ENCODE measurements at places on chromosomes 2 and 18.

DNA sequence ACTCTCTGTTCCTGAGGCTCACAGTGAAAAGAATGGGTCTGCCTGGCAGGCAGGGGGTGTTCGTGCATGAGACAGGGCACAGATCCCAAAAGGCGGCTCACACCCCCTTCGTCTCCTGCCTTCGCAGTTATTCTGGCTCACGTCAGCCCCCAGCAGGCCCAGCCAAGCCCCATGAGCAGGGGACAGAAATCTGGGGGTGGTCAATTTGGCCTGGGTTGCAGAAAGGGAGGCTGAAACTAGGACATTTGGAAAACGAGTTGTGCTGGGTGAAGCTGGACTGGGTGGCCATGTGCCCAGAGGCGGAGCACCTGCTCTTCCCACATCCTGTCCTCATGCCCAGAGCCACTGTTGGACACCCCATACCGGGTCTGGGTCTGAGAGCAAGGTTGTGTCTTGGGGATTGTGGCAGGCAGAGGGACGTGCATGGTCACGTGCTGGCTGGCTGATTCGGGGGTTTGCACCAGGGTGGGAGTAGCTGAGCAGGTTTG is 99.0 kb upstream of the MCFD2 start:
- no peak for DNase-seq

DNA sequence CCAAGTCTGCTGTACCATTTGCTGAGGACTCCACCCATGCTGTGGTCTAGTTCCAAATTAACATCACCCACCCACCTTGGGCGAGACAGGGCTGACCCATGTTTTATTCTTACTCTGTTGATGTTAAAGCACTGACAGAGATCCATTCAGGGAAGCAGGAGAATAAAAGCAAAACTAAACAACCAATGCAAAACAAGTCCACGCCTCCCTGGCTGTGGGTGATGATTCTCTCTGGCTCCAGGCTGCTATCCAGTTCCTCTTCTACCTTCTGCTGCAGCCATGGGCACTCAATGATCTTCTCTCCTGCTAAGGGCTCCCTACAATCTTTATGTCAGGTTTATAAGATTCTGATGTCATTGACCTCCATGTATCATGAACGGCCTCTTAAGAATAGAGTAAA is 786.6 kb upstream of the ID2 start:
- DNase-seq, result no peak

DNA sequence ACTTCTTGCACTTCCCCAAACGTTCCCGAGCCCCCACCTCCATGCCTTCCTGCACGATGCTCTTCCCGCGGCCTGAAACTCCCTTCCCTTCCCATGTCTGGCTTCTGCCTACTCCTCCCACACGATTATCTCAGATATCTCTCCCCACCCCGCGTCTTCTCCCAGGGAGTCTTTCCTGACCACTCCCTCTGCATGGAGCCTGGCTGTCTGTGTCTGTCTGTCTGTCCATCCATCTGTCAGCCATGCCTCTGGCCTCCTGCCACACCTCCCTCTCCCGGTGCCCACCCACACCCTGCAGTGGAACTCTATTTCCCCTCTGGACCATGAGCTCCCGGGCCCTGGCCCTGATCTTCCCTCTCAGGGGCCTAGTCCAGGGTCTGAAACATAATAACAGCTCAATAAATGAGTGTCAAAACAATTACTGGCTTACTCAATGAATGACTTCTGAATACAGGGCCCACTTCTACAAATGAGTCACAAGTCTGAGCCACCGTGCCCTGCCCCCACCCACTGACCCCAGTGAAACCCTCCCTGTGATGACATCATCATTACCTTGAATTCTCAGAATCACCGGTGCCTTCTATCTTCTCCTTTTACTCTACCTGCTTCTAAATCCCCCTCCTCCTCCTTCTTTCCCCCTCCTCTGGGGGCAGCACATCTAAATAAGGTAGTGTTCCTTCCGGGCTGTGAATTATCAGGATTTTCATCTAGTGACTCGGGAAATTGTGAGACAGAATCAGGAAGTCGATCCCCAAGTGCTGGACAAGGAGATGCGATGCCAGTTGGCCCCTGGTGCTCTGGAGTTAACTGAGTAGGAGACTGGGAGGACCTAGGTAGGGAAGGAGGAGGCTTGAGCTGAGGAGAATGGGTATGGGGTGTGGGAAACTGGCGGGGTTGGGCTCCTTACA is 46.1 kb upstream of the PLB1 start:
- DNase-seq, result peak; percentile 84

- DNase-seq, result no peak
Observed at GRCh38 chr18:59921384-59921891, 21.6 kb downstream of the PMAIP1 start.

GRCh38 chr2:75055142-75055819 is 96.8 kb downstream of the POLE4 start:
- no peak for DNase-seq

DNA sequence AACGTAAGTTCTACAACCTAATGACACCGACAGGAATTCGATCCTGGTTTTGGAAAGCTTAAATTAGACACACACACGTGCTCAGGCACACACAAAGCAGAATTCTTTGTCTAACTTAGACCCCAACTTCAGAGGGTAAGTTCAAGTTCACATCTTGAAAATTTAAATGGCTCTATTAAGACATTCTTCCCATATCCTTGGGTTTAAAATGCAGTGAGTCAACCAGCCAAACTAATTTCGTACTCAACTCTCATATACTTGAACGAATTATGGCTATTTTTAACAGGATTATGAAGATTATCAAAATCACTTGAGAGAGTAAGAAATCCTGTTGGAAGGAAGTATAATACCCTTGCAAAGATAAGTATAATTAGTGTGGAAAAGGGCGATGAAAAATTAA is 53.2 kb upstream of the ARL4C start:
- DNase-seq, result no peak

GRCh38 chr18:31269566-31269965 is 48.4 kb upstream of the DSG1 start:
- no peak for DNase-seq

DNA sequence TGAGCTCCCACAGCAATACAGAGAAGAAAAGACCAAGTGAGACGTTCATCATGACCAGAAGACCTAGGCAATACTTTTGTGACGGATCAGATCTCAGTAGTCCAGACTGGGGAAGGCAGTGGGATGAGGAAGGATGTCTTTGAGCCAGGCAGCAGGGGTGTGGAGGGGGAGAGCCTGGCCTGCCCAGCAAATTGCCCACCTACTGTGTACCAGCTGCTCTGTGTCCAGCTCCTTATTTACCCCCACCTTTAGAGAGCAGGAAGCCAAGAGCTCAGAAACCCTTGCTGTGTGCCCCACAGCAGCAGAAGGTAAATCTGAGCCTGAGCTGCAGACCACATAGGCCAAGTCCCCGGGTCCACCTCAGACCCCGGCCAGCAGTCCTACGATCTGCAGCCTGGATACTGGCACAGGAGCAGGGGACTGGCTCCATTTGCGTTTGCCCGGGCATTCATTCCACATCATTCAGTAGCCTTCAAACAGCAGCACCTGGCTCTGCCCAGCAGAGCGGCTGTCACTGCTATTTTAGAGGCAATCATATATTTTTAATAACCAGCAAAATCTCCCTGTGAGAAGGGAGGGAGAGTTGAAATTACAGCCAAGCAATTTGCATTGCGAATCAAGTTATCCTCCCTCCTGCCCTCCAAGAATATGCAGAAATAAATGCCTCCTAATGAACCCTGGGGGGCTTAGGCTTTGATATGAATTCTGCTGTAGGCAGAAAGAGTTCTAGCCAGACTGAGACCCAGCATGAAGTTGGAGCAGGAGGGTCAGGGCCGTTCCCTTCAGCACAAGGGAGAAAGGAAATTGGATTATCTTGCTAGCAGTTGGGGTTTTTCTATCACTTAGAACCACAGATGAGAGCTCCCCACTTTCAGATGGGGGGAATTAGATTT is 110.0 kb upstream of the FZD7 start:
- DNase-seq, result no peak

- peak; percentile 5 for DNase-seq
Observed at GRCh38 chr2:118016911-118017310, 3.0 kb upstream of the CCDC93 start.

GRCh38 chr2:85737961-85738360 is 15.8 kb upstream of the ATOH8 start:
- DNase-seq, result no peak

DNA sequence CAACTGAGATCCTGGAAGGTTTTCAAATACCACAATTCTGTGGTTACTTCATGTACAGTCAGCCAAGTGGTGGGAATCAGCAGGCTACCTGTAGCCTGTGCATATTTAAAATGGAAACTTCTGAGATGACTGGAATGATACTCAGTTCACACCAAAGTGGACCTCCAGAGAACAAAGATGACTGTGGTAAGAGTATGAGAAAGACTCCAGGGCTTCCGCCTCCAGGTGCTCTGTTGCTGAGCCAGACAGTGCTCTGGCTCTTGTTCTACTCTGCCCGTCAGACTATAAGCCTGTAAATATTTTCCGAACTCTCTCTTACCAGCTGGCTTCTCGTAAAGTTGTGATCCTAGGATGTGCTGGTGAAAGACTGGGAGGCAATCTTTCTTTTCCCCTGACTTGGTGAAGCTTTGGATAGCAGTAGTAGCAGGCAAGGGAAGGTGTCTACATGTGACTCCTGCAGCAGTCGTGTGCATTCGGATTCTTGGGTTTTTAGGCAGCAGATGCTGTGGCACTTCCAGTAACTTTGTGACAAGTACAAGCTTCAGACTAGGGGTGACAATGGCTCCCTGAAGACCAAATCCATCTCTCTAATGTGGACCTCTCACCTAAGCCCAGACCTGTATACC is 23.1 kb downstream of the ST3GAL5 start:
- DNase-seq, result no peak

DNA sequence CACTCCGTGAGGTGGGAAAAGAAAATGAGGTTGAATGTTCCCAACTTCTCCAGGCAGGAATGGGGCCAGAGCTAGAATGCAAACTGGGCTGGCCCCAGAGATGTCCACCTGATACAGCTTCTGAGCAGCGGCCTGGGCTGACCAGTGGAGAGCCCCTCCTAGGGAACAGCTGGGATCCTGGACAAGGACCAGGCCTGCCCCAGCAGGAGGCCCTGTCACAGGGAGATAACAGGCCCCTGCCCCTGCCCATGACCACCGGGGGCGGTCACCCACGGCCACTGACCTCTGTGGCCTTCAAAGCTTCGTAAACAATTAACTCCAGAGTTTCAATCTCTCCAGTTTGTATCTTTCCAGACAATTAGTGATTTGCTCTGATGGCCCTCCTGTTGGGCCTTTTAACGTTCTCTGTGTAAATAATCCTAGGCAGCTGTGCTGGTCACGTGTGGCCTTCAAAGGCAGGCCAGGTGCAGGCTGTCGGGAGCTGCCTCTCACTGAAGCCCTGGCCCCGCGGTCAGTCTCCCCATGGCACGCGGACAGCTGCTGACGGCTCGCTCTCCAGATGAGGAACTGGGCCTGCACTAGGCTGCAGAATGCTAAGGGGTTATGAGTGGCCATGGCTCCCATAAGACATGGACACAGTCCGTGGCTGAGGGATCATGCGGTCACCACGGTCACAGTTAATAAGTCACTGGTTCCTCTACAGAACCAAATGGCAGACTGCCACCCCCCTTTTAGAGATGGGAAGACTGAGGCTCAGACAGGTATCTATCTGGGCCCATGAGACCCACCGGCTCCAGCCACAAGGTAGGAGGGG is 9.2 kb downstream of the HS6ST1 start:
- no peak for DNase-seq

DNA sequence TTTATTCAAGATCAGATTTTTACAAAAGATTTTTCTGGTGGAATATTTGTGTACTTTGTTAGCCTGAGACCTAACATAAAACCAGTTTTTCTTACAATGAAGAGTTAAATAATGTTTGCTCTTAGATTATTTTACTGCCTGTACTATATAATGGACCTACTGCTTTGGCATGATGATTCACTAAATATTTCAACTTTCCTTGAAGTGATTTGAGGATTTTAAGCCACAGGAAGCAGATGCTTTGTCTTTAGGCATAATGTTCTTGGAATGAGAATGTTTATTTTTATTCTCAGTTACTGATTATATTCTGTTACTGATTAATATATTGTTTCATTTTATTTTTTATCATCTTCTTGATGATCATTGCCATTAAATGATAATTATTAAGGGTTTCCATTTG is 175.3 kb upstream of the LRP1B start:
- DNase-seq, result no peak

GRCh38 chr2:183001948-183002347 is 36.3 kb downstream of the NCKAP1 start:
- no peak for DNase-seq

DNA sequence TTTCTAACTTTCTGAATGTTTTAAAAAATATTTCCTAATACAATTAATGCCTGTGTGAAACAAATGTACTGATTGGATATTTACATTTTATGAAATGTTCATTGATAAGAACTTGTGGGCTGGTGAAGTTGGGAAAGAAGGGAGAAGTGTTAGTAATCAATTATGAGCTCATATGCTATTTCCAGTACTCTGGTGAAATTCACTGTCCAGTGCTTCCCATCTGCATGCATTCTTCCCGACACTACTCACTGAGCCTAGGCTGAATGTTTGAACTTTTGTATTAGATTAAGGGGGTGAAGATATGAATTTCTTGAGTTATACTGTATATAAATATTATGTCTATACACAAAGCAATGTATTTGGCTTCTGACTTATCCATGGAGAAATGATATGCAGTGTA is 36.0 kb downstream of the SKA1 start:
- no peak for DNase-seq

DNA sequence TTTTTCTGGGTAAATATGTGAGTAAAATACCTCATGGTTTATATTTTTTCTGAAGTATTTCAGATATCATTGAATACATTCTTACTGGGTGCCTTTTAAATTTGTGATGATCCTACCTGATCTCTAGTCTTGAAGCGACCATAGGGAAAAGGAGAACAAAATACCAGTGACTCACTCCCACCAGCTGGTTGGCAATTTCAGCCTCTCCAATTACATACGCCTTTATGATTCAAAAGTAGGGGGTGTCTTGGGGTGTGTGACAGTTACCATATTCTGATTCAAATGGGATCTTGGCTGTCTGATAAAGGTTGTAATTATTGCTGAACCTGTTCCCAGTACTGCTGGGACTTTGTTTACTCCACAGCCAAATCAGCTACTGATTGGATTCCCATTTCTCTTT is 175.9 kb upstream of the NXPH2 start:
- no peak for DNase-seq

- no peak for DNase-seq
Observed at GRCh38 chr18:3425030-3425429, 24.9 kb upstream of the TGIF1 start.

DNA sequence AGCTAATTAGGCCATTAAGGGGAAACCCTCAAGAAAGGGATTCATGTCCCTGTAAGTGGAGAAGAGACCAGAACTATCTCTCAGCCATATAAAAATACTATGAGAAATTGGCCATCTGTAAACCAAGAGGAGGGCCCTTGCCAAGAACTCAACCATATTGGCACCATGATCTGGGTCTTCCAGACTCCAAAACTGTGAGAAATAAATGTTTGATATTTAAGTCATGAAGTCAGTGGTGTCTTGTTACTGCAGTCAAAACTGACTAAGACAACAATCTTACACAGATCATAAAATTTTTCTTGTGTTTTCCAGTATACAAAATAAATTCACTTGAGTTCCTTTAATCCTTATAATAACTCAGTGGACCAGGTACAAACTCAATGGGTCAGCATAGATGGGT is 589.8 kb upstream of the CDH2 start:
- no peak for DNase-seq
